ENCODE measurements at places on chromosomes 3 and 15.
A peak's percentile ranks its signal among the peaks of the same experiment; 100 is the strongest.

GRCh38 chr3:171039674-171040073, 13.2 kb upstream of the SLC2A2 start:
- no peak for DNase-seq

DNA sequence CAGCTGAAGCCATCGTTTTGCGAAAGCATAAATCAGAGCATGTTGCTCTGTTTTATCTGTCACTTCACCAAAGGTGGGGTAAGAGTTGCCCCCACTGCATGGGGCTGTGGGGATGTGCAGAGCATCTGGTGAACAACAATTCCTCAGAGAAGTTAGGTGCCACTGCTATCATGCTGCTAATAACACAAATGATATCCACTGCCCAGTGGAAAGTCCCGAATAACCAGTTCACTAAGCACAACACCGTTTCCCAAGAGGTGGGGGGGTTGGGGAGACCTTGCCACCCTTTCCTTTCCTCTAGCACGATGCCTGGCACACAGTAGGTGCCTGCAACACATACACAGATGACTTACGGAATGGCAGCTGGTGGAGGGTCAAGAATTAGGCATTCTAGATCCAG, 38.6 kb downstream of the FAM3D start:
- DNase-seq = no peak

DNA sequence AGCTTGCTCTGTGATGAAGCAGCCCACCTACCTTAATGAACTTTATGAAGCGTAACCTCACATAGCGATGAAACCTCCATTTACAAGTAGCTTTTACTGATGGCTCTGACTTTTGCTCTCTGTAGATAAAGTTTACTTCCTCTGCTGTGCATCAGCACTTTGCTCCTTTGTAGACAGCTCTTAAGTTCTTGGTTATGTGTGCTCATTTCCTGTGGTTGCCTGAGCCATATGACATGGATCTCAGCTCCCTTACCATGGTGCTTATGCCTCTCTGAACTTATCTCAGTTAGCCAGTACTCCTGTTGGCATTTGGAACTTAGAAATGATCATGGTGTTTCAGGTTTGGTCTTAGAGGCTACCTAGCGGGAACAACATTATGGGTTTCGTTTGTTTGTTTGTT, 7.8 kb downstream of the MFSD1 start:
- DNase-seq = no peak

DNA sequence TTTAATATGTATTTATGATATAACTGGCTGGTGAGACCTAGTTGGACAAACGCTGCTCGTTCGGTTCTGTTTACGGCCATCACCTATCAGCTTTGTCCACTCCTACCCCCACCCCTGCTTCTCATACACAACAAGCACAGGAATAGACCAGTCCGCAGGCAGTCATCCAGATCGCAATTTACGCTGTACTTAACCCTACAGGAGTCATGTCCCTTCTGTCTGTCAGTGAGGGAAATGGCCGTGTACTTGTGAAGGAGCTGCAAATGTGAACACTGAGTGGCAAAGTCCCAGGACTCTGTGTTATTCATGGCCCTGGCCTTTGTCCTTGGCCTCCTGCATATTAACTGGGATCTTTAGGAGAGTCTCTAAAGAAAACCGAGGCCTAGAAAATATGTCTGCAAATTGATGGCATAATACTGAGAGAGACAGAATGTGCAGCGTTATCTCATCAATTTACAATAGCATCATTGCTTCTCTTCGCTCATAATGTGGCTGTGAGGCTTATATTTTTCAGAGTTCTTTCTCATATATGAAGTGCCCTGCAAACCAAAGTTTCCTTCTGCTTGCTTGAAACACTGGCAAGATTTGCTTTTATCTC, 7.2 kb upstream of the ABHD10 start:
- DNase-seq = peak; percentile 63

DNA sequence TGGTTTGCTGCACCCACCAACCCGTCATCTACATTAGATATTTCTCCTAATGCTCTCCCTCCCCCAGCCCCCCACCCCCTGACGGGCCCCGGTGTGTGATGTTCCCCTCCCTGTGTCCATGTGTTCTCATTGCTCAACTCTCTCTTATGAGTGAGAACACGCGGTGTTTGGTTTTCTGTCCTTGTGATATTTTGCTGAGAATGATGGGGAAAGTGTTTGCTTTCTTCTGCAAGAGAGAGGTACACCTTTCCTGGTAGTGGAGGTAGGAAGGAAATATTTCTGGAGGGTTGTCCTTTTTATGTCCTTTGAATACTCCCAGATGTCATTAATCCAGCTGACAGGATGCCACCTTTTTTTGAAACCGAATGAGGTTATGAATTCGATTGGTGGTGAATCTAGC, 10.5 kb upstream of the SLC28A1 start:
- no peak for DNase-seq

- DNase-seq = no peak
Measured at GRCh38 chr15:96470681-96471310, 140.3 kb downstream of the NR2F2 start.

DNA sequence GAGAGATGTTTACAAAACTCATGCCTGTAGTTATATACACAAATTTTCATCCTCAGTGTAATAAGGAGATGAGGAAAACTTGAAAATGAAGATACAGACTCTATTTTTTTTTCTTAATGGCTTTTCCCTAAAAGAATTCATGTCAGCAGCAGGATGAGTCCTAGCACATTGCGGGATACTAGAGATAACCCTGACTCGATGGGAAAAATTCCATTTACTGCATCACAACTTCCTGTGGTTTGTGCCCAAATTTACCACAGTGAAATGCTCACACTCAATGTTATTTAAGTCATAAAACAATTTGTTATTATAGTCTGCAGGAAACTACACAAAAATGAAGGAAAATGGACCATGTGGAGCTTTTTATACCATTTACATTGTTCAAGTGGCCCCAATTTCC, 581.9 kb upstream of the ZNF717 start:
- no peak for DNase-seq

DNA sequence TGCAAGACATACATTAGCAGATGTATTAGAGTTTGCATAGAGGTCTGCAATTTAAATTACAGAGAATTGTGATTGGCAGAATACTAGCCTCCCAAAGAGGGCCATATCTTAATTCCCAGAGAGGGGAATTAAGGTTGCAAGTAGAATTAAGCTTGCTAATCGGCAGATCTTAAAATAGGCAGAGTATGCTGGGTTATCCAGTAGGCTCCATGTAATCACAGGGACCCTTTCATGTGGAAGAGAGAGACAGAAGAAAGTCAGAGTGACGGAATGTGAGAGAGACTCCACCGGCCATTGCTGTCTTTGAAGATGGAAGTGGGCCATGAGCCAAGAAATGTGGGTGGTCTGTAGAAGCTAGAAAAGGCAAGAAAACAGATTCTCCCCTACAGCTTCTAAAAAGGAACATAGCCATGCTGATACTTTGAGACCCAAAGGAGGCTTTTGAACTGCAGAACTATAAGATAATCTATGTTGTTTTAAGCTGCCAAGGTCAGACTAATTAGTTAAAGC, 38.8 kb downstream of the IMPG2 start:
- no peak for DNase-seq

GRCh38 chr3:151203051-151203420, at the start of gene GPR171:
Gene GPR171, minus strand, starts transcription at chr3:151203216. Its CDS starts 3,830 bp downstream, at chr3:151199386.
- DNase-seq = no peak

GRCh38 chr3:72727172-72727571, 121.1 kb downstream of the SHQ1 start:
- no peak for DNase-seq

GRCh38 chr3:109339714-109340648, 2.6 kb upstream of the DPPA4 start:
- DNase-seq = no peak

DNA sequence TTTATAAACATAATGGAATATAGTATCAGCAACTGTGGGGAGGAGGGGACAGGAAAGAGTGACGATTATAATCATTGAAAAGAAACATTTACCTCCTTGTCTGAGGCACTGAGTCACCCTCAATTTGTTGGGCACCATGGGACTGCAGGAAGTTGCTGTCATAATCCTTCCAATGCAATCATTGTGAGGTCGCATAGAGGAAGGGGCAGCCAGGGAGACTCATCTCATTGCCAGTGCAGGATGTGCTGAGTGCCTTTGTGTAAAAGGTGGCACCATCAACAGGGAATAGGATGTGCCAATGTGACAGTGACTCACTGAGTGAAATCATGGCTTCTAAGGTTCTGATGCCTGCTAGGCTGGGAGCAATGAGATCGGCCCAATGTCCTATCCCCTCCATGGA, 300.4 kb upstream of the ADAMTS9 start:
- peak; percentile 33 for DNase-seq

GRCh38 chr3:167032267-167032876, 347.7 kb downstream of the ZBBX start:
- DNase-seq = peak; percentile 75

- DNase-seq = no peak
Measured at GRCh38 chr3:33687406-33688010, 30.5 kb downstream of the CLASP2 start.

DNA sequence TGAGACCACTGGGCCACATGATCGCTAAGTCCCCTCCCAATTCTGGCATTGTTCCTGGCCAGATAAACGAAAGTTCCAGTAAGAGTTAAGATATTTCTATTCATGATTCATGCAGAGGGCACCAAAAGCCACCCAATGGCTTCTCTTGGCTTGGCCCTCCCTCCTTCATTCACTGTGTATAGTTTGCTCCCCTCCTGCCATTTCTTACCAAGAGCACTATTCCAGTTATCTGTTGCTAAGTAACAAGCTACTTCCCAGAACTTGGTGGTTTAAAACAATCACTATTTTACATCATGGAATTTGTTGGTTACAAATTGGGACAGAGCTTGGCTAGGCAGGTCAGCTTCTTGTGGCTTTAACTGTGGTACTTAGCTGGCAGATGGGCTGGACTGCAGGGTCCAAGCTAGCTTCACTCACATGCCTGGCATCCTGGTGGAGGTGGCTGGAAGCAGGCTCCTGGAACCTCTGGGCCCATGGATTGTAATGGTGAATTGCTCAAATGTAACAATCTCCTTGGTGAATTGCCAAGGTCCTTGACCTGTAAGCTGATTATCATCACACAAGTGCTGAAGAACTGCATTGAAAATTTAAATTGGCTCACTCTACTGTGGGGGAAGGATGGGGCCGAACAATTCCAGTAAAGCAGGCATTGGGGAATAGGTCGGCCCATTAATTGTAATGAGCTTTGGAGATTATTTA, 16.6 kb downstream of the EAF1 start:
- DNase-seq = no peak

GRCh38 chr15:85964471-85964870, 115.2 kb upstream of the AGBL1 start:
- no peak for DNase-seq

DNA sequence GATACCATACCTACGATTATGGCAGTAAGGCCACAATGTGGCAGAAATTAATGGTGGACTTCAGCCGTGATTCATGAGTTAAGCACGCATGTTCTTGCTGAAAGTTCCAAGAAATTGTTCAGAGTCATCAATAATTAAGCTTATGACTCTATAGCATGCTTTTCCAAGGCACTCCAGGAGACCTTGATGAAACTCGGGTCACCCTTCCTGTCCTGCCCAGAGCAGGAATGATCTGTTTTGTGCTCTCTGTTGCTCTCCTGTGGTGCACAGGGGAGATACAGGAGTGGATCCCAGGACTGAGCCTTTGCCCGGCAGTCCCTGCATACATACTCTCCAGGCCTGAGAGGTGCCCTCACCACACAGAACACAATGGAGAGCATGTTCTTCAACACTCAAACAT, 141.6 kb upstream of the SLC2A2 start:
- DNase-seq = no peak

- peak; percentile 19 for DNase-seq
Measured at GRCh38 chr3:165835431-165835830, 1.8 kb downstream of the BCHE start.

DNA sequence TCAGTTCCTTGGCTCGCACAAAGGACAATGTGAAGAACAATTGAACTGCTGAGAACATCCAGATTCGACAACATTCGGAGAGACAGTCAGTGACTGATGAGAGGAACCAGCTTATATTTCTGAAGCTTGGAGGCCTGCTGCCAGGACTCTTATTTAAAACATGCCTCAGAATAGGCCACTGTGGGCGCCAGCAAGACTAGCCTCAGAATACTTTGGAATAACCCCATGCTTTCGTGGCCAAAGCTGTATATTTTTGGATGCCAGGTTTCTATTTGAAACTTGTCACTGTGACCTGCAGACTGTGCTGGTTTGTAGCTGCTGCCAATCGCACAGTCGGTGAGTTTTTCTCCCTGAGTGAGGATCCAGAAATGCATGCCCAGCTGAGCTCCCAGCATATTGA, 129.9 kb upstream of the UBE3A start:
- DNase-seq = no peak

DNA sequence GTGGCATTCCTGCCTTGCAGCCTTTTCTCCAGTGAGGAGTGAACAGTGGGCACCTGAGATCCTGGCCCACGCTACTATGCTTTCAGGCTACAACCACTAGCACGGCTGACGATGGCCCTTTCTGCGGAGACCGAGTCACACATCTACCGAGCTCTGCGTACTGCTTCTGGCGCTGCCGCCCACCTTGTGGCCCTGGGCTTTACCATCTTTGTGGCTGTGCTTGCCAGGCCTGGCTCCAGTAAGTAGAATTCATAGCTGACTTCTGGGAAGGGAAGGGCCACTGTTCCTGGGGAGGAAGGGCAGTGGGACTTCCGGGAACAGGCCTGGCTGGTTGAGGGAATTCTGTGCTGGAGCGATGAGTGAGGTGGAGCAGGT, 648 bp downstream of the CYB561D2 start:
- DNase-seq = no peak

- no peak for DNase-seq
Measured at GRCh38 chr15:29690765-29691475, 131.3 kb downstream of the TJP1 start.

DNA sequence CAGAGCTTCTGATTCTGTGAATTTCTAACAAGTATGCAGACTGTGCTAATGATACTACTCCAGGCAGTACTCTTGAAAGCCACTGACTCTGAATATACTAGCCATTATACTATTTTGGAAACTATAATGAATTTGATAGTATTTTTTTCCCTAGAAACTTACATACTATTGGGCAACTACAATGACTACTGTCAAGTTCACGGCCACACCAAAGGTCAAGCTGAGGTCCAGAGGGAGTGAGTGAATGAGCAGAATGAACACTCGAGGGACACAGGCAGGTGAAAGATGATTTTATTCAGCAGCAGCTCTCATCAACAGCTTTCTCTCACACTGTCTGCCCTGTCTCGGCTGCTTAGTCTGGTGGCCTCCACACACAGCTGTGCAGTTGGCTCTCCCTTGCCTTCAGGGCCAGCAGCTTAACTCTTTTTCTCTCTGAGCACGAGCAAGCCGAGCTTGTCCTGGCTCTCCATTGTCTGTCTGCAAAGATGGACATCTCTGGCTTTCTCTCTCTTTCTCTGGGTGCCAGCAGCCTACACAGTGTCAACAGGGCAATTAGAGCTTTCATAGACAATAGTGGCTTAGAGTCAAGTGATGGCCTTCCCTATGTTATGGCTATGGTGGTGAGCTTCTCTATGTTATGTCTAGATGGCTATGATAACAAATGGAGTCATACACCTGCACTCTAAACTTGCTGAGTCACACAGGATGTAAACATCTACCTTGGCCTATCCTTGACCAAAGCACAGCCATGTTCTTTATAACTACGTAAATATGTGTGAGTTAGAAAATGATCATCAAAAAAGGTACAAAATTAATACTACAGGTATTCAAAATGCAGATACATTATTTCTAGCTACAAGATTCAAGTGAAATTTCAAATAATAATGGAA, 362.4 kb downstream of the CGGBP1 start:
- DNase-seq = no peak

GRCh38 chr15:66713843-66714508, 11.9 kb downstream of the SMAD6 start:
- DNase-seq = no peak

GRCh38 chr3:15694628-15695027, 93.1 kb downstream of the BTD start:
- DNase-seq = no peak

GRCh38 chr3:187792521-187792920, 47.3 kb upstream of the BCL6 start:
- DNase-seq = no peak

Measured in NCI-H2081 (cell line).